ENCODE measurements at places on chromosomes 1 and 21.

DNA sequence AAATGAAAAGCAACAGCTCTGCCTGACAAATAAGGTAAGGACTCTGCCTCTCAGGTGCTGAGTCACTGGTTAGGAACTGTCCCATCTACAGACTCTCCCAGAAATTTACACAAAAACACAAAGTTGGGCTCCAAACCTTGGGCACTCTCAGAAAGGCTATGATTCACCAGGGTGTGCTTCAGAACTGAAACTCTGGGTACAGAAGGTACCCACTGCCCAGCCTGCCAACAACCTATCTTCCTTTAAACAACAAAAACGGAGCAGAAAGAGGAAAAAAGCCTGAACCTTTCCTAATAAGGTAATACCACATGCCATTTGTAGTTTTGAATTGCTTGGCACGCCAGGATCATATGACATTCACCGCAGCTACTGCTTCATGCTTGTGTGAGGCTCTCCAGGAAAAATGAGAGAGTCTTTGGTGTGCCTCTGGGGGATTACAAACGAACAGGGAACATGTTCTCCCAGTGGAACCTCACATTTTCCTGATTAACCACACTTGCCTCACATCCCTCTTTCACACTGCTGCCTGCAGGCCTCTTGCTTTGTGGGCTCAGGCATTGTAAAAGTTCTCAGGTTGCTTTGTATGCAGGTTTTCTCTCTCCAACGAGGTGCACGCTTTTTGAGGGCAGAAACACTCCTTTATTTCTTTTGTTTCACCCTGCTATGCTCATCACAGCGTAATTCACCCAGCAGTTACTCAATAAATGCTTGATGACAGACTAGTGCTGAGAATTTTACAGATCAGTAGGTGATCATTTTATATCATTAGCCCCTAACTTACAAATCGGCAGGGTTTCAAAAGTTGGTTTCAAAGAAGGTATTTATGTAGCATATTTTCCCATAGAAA lies 65.1 kb downstream of the GADD45A start:
- no peak for DNase-seq

GRCh38 chr1:244291236-244292201 lies 160.2 kb downstream of the ADSS2 start:
- no peak for DNase-seq

DNA sequence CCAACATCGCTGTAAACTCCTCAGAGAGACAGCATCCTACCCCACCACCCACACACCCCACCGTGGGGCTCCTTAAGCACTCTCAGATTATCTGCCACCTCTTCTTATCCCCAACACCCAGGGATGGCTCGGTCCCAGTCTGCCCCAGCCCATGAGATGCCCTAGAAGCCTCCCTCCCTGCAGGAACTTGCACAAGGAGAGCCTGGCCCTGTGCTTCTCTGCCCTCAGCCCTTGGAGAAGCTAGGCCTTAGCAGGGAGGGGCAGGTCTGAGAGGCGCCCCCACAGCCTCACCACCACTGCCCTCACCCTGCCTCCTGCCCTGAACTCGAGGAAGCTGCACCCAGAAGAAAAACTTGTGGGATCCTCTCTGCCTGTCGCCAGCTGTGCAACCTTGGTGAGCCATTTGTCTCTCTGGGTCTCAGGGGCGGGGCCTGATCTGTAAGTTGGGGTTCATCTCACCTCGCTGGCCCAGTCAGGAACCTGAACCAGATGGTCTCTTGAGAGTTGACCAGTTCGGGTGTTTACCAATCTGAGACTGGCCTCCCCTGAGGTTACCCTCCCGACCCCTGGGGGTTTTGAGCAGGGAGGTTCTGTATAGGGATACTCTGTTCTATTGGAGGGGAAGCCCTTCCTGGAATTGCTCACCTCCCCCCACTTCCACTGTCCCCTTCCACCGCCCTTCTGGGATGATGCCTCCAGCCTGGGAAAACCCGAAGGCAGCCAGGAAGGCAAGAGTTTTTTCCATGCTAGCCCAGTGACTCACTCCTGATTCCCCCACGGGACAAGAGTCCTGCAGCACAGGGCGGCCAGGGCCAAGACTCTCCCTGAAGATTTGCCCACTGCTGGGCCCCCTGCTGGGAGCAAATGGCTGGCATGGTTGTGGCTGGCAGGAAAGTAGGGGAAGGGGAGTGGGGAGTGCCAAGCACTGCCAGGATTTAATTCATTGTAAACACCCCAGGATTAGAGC lies at the start of gene S100A3:
TSS of gene S100A3 (minus strand) at position 537 of the 967 bp plus-strand sequence. CDS start 773 bp downstream, outside the sequence.
- DNase-seq, result no peak

DNA sequence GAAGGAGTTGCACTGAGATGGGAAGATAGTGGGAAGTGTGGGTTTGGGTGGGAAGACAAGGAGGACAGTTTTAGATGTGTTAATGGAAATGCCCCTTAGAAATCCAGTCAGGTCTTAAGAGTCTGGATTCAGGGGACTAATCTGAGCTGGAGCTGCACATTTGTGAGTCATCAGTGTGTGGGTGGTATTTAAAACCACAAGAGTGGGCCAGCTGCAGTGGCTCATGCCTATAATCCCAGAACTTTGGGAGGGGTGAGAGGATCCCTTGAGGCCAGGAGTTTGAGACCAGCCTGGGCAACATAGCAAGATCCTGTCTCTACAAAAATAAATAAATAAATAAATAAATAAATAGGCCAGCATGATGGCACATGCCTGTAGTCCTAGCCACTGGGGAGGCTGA lies 40.9 kb upstream of the SLC6A9 start:
- no peak for DNase-seq

DNA sequence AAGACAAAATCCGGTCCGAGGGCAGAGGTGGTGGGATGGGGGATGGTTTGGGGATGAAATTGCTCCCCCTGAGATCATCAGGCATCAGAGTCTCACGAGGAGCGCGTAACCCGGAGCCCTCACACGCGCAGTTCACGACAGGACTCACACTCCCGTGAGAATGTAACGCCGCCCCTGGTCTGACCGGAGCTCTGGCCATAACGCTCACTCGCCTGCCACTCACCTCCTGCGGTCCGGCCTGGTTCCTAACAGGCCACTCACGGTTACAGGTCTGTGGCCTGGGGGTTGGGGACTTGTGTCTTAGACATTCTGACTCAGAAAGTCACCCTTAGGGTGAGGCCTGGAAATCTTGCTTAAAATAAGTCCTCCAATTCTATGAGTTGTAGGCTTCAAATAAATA lies 19.8 kb downstream of the MAP1LC3C start:
- DNase-seq, result no peak

GRCh38 chr1:156359973-156360372 lies 9.0 kb upstream of the RHBG start:
- DNase-seq, result no peak

- no peak for DNase-seq
These were observed 15.6 kb upstream of the ALG14 start for GRCh38 chr1:95088303-95088702.

DNA sequence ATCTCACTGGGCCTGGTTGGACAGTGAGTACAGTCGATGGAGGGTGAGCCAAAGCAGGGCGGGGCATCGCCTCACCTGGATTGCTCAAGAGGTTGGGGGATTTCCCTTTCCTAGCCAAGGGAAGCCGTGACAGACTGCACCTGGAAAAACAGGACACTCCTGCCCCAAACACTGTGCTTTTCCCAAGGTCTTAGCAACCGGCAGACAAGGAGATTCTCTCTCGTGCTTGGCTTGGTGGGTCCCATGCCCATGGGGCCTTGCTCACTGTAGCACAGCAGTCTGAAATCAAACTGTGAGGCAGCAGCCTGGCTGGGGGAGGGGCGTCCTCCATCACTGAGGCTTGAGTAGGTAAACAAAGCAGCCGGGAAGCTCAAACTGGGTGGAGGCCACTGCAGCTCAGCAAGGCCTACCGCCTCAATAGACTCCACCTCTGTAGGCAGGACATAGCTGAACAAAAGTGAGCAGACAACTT lies 11.3 kb downstream of the C1orf105 start:
- no peak for DNase-seq

DNA sequence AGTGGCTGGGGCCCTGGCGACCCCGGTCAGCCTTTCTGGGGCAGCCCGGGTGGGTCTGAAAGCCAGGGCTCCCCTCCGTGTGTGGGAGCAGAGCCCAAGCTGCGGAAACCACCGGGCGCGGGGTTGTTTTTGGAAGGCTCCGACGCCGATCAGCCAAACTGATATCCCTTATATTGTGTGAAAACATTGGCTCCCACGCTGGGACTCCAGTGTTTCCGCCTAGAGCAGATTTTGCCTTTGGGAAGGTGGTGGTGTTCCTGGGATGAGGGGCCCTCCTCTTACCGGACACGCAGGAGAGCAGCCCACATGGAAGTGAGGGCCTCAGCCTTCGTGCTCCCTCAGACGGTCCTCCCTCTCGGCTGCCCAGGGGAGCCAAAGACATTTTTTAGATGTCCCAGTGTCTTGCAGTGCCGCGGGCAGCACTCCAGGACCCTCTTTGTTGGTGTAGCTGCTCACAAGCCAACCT lies 54.3 kb downstream of the NGF start:
- no peak for DNase-seq

GRCh38 chr1:186435336-186435735 lies 25.6 kb downstream of the PDC start:
- no peak for DNase-seq

DNA sequence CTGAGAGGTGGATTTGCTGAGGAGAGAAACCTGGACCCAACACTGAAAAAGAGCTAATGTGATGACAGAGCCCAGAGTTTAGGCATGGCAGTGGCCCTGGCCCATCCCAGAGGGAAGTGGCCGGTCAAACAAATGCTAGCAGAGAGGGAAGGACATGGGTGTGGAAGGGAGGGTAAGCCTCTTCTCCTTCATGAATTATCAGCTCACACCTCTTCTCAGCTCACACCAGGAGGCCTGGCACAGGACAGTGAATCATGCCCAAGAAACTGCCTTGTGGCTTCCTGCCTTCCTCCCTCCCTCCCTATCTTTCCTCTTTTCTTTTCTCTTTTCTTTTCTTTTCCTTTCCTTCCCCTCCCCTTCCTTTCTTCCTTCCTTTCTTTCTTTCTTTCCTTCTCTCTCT lies 1.3 kb upstream of the SPRR3 start:
- DNase-seq, result no peak

GRCh38 chr1:4002741-4003140 lies 102.7 kb upstream of the C1orf174 start:
- no peak for DNase-seq

DNA sequence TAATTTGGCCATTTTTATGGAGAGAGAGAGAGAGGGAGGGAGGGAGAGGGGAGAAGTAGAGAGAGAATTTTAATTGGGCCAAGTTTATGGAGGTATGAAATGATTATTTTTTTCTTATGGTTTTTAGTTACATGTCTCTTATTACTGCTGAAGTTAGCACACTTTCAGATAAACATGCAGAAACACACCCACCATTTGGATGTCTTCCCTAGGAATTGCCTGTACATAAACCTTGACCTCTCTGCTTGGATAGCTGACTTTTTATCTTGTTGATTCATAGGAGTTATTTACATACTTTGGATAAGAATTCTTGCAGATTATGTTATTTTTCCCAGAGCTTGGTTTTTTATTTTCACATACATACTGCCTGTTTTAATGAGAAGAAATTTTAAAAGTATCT lies 310.2 kb upstream of the ADAMTS5 start:
- DNase-seq, result no peak

DNA sequence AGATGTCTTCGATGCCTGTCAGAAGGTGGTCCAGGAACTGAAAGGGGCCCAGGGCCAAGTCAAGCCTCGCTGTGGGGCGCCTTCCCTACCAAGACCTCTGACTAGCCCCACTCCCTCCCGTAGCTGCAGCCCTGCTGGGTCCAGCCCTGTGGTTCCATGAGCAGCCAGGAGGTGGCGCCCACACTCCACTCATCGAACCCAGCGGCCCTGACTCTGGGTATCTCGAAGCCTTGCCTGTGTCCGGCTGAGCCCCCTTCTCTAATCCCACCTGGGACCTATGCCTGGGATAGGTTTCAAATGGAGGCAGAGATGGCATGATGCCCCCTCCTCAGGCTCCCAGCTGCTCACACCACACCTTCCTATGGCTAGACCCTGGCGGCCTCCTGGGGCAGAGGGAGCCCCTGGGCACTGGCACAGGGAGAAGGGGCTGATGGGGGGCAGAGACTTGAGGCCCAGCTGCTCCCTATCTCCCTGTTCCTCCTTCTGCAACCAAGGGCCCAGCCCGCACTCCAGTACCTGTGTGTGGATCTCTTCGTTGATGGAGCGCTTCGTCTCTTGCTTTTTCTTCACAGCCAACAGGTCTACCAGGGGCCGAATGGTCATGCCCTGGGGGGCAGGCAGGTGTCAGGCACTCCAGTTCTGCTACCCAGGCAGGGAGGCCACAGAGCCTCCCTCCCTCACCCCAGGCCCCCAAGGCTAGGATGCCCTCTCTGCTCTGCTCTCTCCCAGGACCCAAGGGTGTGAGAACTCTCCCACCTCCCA lies 52.0 kb downstream of the SLC9A1 start:
- DNase-seq, result peak; percentile 53

- no peak for DNase-seq
These were observed 101.7 kb downstream of the PCBP3 start for GRCh38 chr21:45745256-45745655.

DNA sequence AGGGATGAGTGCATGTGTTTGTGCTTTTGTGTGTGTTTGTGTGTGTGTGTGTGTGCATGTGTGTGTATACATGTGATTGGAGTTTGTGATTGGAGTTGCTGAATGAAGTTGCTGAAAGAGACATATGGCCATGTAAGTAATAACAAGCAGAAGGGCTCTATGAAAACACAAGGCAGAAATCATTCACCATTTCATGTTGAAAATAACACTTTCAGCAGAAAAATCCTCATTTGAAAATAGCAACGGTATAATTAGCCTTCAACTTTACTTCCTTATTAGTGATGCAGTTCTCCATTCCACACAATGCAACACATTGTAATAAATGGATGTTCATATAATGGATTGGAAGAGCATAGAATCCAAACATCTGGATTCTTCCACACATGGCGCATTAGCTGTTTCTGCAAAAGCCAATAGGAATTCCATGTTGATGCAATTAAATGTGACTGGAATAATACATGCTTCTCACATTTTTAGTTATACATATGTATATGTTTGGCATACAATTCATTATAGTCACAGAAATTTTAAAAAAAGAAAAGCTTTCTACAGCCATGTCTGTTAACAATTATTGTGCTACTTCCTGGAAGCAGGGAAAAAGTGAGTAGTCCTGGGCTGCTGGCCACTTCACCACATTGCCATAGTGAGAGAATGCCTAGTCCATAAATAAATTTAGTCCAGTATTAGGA lies 538.0 kb downstream of the LTN1 start:
- DNase-seq, result no peak

GRCh38 chr1:228975238-228975907 lies 240.1 kb downstream of the RHOU start:
- DNase-seq, result no peak

- no peak for DNase-seq
These were observed 22.1 kb upstream of the CLSTN1 start for GRCh38 chr1:9845914-9846313.

GRCh38 chr1:160718210-160718609 lies 6.6 kb upstream of the CD48 start:
- no peak for DNase-seq

All from activated CD8-positive, alpha-beta memory T cell treated with anti-CD3 and anti-CD28 coated beads for 4 hours (primary cell).